ENCODE measurements at places on chromosomes 3 and 15.

DNA sequence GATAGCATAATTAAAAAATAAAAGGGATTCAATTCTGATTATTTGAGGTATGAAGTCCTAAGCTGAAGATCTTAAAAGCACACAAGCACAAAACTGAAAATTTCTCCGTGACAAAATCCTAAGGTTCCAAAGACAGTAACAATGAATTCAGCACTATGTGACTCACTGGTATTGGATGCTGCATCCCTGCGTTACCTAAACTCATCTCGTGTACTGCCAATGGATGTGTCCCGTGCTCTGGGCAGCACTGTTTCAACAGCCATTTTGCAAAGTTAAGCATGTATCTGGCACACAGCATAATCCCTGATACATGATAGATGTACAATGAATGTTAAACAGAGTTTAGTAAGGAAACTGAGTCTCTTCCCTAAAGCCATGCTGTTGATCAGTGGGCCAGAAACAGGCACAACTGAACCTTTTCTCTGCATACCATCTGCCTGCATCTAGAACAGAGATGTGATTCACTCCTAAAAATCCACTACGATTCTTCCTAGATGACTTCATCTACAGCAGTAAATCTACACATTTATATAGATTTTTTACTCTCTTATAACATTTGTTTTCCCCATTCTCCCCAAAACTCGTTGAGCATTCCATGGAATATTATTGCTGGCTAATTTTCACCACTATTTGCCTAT lies 14.3 kb downstream of the SUCLG2 start:
- DNase-seq: no peak

DNA sequence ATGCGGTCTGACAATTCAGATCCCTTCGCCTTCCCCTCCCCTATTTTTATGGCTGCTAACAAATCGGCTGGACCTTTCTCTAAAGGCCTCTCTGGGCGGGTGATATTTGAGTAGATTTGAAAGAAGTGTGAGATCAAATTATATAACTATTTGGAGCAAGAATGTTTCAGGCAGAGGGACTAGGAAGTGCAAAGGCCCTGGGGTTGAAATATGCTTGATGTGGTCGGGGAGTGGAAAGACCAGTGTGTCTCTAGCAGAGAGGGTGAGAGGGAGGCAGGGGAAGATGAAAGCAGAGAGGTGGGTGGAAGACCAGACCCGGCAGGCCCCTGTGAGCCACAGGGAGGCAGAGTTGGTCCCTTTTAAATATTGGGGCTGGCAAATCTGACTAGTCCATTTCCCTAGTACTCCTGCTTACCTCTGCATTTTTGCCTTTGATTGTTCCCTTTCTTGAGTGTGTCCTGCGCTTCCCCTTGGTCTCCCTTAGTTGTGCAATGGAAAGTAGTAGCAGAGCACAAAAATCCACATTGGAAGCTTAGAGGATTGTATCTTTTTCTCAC lies 32.3 kb downstream of the SLCO3A1 start:
- no peak for DNase-seq

GRCh38 chr15:20658024-20658423 lies 116.4 kb upstream of the GOLGA6L6 start:
- DNase-seq: no peak

DNA sequence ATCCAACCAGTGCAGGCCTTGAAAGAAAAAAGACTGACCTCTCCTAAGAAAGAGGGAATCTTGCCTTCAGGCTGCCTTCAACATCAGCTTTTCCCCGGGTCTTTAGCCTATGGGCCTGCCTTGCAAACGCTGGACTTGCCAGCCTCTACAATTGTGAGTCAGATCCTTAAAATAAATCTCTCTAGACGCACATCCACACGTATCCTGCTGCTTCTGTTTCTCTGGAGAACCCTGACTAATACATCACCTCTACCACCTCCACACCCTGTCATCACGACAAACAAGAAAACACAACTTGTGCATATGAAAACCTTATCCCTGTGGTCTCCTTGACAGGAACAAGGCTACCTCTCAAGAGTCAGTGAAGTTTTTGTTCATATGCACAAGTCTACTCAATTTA lies 11.8 kb downstream of the CYFIP1 start:
- no peak for DNase-seq

DNA sequence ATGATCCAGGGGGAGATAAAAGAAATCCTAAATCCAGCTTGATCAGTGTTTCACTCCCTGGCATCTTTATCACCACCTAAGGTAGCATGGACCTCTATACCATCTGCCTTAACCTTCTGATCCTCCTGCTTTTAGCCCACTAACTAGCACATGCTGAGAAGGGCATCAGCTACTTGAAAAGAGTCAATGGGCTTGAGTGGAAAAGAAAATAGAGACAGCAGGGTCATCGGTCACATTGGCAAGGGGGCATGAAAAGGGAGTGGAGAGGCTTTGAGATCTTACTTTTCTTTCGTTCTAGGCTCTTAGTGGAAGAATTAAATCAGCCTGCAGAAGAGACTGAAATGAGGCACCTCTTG lies 239 bp upstream of the ZFYVE19 start:
- no peak for DNase-seq

GRCh38 chr15:32952901-32953532 lies 235.2 kb downstream of the GREM1 start:
- no peak for DNase-seq

DNA sequence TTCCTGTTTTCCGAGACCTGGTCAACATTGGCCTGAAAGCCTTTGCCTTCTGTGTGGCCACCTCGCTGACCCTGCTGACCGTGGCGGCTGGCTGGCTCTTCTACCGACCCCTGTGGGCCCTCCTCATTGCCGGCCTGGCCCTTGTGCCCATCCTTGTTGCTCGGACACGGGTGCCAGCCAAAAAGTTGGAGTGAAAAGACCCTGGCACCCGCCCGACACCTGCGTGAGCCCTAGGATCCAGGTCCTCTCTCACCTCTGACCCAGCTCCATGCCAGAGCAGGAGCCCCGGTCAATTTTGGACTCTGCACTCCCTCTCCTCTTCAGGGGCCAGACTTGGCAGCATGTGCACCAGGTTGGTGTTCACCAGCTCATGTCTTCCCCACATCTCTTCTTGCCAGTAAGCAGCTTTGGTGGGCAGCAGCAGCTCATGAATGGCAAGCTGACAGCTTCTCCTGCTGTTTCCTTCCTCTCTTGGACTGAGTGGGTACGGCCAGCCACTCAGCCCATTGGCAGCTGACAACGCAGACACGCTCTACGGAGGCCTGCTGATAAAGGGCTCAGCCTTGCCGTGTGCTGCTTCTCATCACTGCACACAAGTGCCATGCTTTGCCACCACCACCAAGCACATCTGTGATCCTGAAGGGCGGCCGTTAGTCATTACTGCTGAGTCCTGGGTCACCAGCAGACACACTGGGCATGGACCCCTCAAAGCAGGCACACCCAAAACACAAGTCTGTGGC lies 16.9 kb downstream of the TMEM43 start:
- no peak for DNase-seq

DNA sequence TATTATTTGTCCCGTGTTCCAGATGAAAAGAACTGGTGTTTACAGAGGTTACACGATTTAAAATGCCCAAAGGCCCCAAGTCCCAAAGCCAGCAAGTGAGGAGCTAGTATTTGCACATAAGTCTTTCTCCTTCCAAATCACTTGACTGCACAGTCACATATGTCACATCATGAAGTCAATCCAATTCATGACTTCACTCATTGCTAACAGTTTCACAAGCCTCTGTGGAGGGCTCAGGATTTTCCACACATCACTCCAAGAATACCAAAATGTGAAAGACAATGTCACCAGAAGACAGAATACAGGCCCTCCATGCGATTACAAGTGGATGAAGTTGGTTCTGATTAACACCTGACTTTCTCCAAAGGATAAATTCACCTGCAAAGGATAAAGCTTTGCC lies 283.1 kb upstream of the UBE2E2 start:
- no peak for DNase-seq

DNA sequence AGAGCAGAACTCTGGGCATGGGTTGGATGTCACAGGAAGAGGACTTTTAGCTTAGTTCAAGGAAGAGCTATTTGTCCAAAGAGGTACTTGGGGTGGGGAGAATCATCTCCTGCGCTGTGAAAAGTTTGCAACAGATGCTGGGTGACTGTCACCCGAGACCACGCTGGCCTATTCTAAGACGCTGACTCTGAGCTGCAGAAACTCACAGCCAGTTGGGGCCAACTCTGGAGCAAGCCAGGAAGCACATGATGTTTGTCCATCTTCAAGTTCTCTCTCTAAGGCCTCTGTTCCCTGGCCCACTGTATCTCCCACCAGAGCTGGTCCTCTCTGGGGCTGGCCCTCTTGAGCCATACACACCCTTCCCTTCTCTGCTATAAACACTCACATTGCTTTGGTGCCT lies 17.9 kb upstream of the CDCP1 start:
- DNase-seq: no peak

DNA sequence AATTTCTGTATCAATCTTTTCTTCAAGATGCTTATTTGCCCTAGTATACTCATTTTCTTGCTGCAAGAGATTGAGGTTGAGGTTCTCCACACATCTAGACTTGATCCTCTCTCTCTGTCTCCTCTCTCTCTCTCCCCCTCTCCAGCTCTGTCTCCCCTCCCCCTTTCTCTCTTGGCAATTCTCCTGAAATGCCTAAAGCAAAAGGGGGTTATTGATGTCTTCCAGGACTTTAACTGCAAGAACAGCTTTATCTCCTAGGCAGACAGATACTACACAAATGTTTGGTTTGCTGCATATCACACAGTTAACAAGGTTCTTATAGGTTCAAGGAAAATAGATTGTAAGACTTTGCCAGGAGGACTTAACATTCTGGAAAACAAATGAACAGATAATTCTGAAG lies 52.1 kb downstream of the TMEM212 start:
- DNase-seq: no peak

GRCh38 chr15:71657141-71657540 lies 153.2 kb upstream of the NR2E3 start:
- DNase-seq: no peak

DNA sequence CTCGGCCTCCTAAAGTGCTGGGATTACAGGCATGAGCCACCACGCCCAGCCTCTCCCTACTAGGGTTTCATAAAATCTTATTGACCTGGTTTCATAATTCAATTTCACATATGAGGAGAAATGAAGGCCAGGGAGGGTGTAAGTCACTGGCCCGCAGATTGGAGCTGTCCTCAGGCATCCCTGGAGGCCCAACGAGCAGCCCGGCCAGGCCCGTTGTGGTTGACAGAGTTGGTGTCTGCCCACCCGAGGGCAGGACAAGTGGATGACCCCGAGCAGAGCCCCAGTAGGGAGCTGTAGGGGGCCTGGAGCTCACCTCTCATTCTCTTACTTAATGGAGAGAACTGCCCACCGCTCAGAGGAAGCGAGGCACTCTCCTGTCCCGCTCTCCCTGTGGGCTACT lies 78.9 kb downstream of the CPN2 start:
- DNase-seq: no peak

DNA sequence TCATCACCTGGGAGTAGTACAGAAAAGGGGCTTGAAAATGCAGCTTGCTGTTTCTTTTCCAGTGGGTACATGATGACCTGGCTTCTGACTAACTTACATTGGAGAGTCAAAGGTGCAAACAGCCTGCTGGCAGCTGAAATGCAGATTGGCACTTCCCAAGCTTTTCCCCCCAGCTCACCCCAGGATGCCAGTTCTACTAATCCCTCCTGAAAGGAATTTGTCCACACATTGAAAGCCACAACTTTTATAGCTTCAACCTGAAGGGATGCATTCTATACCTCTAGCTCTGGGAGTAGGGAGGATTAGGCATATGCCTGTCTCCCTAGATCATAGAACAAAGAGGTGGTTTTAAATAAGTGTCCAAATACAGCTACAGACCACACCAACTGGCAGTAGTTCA lies 281.7 kb downstream of the EFHB start:
- no peak for DNase-seq

GRCh38 chr3:155934230-155934629 lies 63.8 kb downstream of the GMPS start:
- no peak for DNase-seq

DNA sequence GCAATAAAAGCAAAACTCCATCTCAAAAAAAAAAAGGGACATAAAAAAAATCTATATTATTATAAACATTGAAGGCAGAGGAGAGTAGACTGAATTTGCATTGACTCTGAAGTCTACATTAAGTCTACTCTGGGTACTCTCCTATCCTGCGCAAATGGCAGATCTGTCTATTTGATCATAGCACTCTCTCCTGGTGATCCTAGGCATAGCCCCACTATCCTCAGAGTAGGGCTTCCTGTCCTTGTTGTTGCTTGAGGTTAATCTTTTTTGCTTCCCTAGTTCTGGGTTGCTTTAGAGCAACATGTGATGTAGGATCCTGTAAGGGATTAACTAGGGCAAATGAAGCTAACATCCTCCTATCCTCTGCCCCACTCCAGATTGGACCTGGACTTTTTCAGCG lies 82.1 kb upstream of the LRRFIP2 start:
- DNase-seq: no peak

DNA sequence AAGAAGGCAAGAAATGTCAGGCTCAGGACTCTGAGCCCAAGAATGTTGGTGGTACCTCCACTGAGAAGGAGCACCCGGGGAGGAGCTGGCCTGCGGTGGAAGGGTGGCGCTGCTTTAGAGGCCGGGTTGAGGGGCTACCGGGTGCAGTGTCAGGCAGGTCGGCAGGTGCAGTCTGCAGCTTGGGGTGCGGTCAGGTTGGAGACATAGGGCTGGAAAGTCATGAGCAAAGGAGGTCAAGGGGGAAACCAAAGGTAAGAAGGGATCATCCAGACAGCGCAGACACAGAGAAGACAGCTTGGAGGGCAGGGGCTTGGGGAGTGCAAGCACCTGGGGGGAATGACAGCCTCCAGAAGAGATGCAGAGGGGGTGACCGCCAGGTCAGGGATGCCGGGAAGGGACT lies 274.4 kb upstream of the LYSMD4 start:
- DNase-seq: no peak

- peak; percentile 22 for DNase-seq
These were observed 36.2 kb downstream of the BBS4 start for GRCh38 chr15:72722071-72722696.

- DNase-seq: no peak
These were observed 37.9 kb downstream of the DPH6 start for GRCh38 chr15:35507932-35508638.

DNA sequence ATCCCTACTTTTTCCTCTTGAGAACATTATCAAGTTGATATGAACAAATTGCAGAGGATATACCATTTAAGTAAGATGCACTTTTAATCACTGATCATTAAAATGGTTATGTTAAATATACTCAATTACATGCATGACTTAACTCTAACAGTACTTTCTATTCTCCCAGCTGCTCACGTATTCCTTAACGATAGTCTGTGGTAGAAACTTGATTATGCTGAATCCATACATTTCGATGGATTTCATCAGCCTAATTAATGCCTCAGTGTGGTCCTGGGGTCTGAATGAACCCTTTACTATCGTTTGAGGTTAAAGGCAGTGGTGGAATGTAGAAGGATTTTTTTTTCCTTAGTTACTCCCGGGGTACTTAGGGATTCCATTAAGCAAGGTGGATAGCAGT lies 18.6 kb downstream of the SOX2 start:
- DNase-seq: no peak

DNA sequence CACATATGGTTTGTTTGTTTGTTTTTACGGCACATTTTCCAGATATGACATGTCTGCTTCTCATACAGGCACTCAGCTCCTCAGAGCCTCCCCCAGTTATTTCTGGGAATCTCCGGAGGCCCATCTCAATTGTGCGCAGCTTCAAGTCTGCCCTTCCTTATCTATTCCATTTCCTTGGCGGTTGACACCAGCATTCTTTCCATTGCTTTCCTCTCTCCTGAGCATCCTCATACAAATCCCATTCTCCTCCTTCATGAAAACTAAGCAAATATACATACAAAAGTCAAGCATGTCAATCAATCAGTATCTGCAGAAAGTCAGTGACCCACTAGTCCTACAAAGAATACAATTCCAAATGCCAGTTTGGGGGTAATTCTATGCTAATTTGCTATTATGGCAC lies 166.7 kb downstream of the SQOR start:
- DNase-seq: no peak

GRCh38 chr3:6860149-6860953 lies 564 bp upstream of the GRM7 start:
- no peak for DNase-seq
